Lower lobe of right lung (tissue), 2 donors: ENCODE measurements at places on chromosomes 6 and 20. TPM values are rescaled to one million over a fixed set of nuclear protein-coding genes. Genes with fewer than 3 reads are reported as not detected.

The FAM209B gene
- 0.59 TPM for total RNA-seq

GRCh38 chr6:140438346-140438735, 1063.9 kb upstream of the CITED2 start:
- DNase-seq = no peak

- DNase-seq = no peak
Measured at GRCh38 chr20:7010527-7010926, 243.0 kb downstream of the BMP2 start.

The ADTRP gene
- total RNA-seq = 42.5 TPM

DNA sequence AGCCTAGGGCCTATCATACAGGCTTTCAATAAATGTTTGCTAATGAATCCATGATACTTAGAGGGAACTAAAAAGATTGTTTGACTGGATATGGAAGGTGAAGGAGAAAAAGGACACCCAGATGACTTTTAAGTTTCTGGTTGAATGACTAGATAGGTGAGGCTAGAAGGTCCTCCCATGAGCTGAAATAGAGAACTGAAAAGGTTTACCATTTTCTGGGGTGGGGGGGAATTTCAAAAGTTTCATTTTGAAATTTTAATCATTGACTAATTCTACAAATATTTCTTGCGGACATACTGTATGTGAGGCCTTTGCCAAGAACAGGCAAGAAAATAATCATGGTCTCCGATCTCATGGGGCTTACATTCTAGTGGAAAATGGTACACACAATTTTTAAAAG, 17.9 kb upstream of the ZBTB2 start:
- DNase-seq = no peak

DNA sequence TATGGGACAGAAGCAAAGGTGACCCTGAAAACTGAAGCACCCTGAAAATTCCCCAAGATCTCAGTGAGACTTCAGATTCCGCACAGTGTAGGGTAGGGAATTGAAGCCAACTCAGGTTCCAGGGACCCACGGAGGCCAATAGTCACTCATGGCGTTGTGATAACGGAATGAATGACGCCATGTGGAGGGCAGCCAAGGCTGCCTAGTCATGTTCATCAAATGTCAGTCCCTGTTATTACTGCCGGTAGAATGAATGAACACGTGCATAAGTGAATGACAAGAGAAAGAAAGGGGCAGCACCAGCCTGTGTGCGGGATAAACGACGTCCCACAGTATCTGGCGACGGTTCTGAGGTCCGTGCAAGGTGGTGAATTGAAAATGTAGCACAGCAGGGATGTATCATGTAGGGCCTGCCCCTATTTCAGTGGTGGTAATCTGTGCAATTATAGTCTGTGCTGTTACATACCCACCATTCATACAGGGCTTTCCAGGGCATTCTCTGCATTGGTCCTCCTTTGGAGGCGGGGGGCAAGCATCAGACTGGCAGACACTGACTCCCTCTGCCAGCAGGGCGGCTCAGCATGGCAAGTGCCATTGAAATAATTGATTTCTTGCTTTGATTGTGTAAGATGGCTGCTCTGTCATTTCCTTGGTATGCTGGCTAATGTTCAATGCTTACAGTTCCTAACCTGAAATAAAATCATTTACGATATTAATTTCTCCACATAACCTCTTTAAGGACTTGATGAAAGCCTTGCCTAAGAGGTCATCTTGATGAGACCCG, 386.9 kb downstream of the CDH4 start:
- no peak for DNase-seq

The FNDC1 gene
- 0.44 TPM for total RNA-seq

- peak; percentile 89 for DNase-seq
Measured at GRCh38 chr6:149863698-149864577, at the start of gene LRP11. Gene LRP11 (minus strand): TSS chr6:149864359. CDS start chr6:149864020, 339 bp downstream.

The PTK6 gene
- total RNA-seq = 4.2 TPM

GRCh38 chr20:23624324-23624691, 13.4 kb downstream of the CST3 start:
- DNase-seq = no peak

The TMEM170B gene
- 12.4 TPM for total RNA-seq

The HRH3 gene
- not detected for total RNA-seq

- no peak for DNase-seq
Measured at GRCh38 chr20:18754030-18754652, 59.4 kb upstream of the SCP2D1 start.

DNA sequence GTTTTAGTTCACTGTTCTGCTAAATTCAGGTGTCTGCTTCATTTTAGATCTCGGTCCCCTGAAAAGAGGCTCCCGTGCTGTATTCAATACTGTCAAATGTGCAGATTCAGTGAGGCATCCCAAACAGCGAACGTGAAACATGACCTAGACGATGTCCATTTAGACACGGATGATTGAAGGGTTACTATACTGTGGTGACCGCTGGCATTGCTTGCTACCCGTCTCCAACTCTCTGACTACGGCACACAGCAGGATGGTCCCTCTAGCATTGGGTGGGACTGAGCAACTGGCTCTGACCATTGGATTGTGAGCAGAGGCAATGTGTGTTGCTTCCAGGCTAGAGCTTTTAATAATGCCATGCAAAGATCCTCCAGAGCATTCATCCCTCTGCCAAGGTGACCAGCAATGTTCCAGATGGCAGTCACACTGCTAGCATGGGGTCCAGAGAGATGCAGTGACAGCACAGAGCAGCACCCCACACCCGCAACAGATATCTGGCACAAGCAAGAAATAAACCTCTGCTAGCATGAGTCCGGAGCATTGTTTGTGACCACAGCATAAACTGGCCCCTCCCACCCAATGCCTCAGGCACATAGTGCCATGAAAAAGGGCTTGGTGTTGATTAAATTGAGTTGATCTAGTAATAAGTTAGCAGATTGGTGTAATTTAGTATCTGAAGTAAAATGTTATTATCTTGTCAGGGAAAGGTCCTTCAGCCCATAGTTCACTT, 9.0 kb downstream of the METTL24 start:
- no peak for DNase-seq

GRCh38 chr6:100751590-100751989, 129.5 kb downstream of the ASCC3 start:
- DNase-seq = no peak

DNA sequence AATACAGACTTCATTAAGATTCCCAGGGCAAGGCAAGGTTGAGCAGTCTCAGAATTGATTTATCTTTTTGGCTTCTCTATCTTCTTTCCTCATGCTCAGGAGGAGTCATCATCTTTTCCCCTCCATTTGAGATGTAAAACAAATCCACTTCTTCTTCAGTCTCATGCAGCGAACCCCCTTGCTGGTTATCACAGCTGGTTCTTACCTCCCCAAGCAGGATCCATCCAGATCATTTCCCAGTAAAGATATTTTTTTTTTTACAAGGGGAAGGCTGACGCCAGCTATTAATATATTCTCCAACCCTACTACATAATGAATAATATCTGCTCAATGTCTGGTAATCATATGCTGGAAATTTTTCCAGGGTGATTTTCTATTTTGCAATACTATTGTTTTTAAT, 508.9 kb upstream of the NOX3 start:
- no peak for DNase-seq

DNA sequence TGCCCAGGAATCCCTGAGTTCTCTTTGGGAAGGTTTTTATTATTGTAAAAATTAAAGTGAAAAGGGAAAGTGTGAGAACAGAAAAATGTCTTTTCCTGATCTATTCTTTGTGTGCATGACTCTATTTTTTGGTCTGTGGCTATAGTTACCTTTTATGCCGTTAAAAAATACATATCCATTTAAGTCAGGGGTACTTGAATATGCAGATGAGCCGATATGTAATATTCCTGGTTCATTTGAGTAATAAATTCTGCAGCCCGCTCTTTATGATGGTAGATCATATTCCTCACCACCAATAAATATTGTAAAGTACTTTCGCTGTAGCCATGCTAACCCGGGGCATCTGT, 503 bp upstream of the MYT1 start:
- no peak for DNase-seq

GRCh38 chr6:138571181-138571580, 71.9 kb upstream of the NHSL1 start:
- no peak for DNase-seq

DNA sequence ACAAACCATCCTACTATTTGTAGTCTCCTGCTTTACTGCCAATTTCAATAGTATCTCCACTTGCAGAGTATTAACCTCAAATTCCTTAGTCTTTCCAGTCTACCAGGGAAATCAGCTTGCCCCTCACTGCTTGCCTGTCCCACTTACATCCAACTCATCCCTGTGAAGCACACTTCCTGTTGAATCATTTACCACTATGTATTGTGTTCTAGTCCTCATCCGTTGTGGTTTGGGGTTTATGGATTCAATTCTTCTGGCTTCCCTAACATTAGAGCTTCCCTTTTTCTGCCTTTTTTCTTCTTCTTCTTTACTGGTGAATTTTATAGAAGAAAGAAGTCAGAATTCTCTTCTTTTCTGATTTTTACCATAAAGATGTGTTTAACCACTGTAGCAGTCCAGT, 5.1 kb upstream of the TXLNB start:
- DNase-seq = no peak

The TRIM31 gene
- 0.62 TPM for total RNA-seq

The MAD2L1BP gene
- 19.2 TPM for total RNA-seq

DNA sequence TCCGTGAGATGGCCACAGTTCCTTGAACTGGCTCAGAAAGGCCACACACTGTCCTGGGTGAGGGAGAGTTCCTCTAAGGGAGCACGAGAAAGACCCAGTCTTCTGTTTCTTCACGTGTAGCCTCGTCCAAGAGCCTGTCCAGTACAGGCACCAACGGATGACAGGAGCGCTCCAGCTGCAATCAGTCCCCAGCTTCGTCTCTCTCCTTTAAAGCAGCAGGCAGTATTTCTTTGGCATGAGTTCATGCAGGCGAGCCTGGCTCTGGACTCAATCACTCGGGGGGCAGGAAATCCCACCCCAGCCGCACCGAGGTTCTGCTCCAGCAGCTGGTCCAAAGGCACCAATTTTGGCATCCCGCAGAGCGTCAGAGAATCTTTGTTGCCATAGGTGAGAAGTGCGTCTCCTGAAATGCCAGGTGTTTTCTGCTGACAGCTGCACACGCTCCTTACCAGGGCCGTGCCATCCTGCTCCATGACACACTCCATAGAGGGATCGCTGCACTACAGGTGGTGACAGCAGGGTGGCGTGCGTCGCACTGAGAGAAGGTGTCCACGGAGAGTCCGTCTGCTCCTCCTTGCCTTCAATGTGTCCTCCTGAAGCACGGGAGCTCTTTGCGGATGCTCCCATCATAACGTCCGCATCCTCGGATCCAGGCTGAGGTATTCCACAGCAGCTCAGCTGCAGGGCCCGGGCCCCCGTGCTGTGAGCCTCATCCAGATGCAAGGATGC, 59.6 kb upstream of the AFDN start:
- no peak for DNase-seq

- no peak for DNase-seq
Measured at GRCh38 chr6:134706806-134707205, 243.1 kb downstream of the ALDH8A1 start.

The TEAD3 gene
- total RNA-seq = 17.0 TPM

- no peak for DNase-seq
Measured at GRCh38 chr6:87487555-87487954, 14.8 kb downstream of the SLC35A1 start.

The DYNLRB1 gene
- total RNA-seq = 161 TPM

The RIMS4 gene
- 3.5 TPM for total RNA-seq

The ARMC12 gene
- total RNA-seq = not detected

DNA sequence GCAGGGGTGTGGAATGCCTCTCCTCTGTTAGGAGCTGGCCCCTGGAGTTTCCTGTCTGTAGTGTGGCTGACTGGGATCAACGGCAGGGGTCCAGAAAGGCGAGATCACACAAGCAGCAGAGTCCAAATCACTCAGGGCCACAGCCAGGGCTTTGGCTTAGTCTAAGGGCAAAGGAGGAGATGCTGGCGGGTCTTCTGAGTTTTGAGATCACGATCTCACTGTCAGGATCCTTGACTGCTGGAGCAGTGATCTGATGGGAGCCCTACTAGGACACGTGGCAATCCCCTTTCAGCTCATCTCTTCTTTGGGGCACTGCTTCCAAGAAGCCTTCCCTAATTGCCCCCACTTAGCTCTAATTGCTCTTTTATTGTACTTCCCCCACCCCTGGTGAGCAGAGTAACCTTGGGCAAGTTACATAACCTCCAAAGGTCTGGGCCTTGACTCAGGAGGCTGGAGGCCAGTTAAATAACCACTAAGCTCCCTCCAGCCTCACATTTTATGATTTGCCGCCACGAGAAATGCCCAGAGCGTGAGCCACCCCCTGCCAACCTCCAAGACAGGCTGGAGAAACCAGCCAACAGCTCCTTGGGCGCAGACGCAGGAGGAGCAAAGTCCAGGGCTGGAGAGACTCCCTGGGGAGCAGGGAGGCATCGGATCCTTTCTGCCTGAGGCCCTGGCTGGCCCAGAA, 12.0 kb downstream of the KCNK5 start:
- no peak for DNase-seq

The MUC22 gene
- total RNA-seq = not detected

The PTCHD4 gene
- total RNA-seq = 2.3 TPM

- no peak for DNase-seq
Measured at GRCh38 chr6:133631421-133631820, 257.5 kb upstream of the TCF21 start.

DNA sequence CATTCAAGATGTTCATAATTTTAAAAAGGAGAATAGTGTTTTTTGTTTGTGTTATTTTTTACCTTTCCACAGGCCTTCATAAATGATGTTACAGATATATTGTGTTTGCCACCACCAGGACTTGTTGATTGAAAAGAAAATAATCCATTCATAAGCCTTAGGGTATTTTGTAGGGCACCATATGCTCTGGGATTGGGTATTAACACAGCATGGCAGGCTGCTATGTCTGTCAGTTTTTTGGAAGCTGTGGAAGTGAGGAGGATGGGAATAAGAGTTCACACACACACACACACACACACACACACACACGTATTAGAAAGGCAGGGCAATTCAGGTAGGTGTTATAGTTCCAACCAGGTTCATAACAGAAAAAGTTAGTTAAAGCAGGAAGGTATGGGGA, 237.9 kb downstream of the HDGFL1 start:
- DNase-seq = no peak

- no peak for DNase-seq
Measured at GRCh38 chr6:161272635-161273273, 1.1 kb downstream of the AGPAT4 start.

- DNase-seq = no peak
Measured at GRCh38 chr20:62587757-62588402, 54.4 kb upstream of the SLCO4A1 start.

DNA sequence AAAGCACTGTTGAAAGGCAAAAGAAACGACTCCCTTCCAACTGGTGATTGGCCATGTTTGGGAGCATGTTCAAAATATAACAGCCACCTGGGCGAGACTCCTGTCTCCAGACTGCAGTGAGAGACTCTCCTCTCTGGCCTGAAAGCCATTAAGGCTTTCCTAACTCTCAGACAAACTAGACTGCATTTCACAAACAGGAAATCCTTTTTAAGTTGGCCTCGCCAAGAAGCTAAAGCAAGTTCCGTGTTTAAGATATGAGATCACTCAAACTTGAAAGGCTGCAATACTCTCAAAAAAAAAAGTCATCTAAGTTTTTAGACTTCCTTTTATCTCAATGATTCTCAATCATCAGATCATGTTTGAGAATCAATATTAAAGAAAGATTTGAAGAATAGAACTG, 117.0 kb downstream of the TFAP2A start:
- DNase-seq = no peak
